ENCODE measurements at places on chromosomes 4 and X. TPM values are rescaled to one million over a fixed set of nuclear protein-coding genes. Genes with fewer than 3 reads are reported as not detected.

The P2RY4 gene
- total RNA-seq, result not detected

The RCHY1 gene
- 30.0 TPM for total RNA-seq

The RHOH gene
- total RNA-seq, result 97.5 TPM

The KIT gene
- total RNA-seq, result not detected

The XAGE1A gene
- total RNA-seq, result not detected

The STK26 gene
- total RNA-seq, result 60.9 TPM

The ANKRD50 gene
- 0.43 TPM for total RNA-seq

DNA sequence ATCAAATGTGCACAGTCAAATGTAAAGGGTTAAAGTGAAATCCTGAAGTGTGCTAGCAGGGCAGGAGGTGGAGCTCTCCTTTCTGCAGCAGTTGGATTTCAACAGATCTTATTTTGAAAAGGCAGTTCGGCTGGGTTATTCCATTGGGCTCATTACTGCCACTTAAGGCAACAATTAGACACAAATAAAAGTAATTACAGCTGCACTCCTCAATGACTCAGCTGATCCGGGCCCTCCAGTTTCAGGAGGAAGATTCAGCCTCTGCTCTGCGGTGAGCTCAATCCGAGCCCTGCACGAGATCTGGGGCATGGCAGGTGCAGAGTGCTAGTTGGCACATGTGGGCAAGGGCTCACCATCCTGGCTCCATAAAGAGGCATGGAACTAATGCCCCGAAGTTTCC is 85.4 kb downstream of the PHKA2 start:
- H3K27ac ChIP-seq, result no peak overlapping the region
- no peaks in the 10 kb centered on the region for H3K27me3 ChIP-seq
- H3K4me3 ChIP-seq, result no peak overlapping the region
- no peaks in the 10 kb centered on the region for H3K4me1 ChIP-seq
- DNase-seq, result no peak
- H3K36me3 ChIP-seq, result no peaks in the 10 kb centered on the region

GRCh38 chr4:182688081-182688480 is 229.1 kb downstream of the DCTD start:
- no peaks in the 10 kb centered on the region for H3K4me1 ChIP-seq
- no peak overlapping the region for H3K4me3 ChIP-seq
- H3K27me3 ChIP-seq, result peaks cover 4% of the 10 kb centered on the region
- H3K27ac ChIP-seq, result no peak overlapping the region
- no peak for DNase-seq

GRCh38 chr4:6576512-6576911 is 1.5 kb downstream of the MAN2B2 start:
- H3K4me3 ChIP-seq, result peak overlapping the region; percentile 78
- DNase-seq, result no peak
- no peaks in the 10 kb centered on the region for H3K27me3 ChIP-seq
- peaks cover 34% of the 10 kb centered on the region for H3K36me3 ChIP-seq
- peaks cover 6% of the 10 kb centered on the region for H3K4me1 ChIP-seq

- H3K4me3 ChIP-seq, result no peak overlapping the region
- no peaks in the 10 kb centered on the region for H3K27me3 ChIP-seq
- DNase-seq, result no peak
- no peaks in the 10 kb centered on the region for H3K36me3 ChIP-seq
These were observed 1513.0 kb downstream of the STIM2 start for GRCh38 chr4:28373601-28374000.

- H3K36me3 ChIP-seq, result no peaks in the 10 kb centered on the region
- no peak for DNase-seq
- no peak overlapping the region for H3K4me3 ChIP-seq
These were observed 96.4 kb upstream of the ARX start for GRCh38 chrX:25112156-25112555.

- H3K36me3 ChIP-seq, result no peaks in the 10 kb centered on the region
- H3K27me3 ChIP-seq, result no peaks in the 10 kb centered on the region
- H3K27ac ChIP-seq, result no peak overlapping the region
- DNase-seq, result no peak
These were observed 404.5 kb downstream of the GBA3 start for GRCh38 chr4:23097251-23097650.

DNA sequence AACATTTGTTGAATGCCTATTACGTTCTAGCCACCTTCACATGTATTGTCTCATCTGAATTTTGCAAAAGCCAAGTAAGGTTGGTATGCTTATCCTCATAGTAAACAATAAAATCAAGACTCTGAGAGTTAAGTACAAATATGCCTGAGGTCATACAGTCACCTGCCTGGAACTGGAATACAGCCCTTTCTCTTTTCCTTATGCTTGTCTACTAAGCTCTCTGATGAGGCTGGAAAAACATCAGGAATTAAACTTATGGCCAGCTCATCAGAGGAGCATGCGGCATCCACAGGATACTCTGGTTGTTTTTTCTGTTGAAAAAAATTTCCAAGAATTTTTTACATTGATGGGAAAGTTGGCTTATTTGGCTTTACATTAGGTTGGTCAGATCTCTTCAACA is 35.5 kb downstream of the NCAPG start:
- no peak overlapping the region for H3K27ac ChIP-seq
- H3K27me3 ChIP-seq, result no peaks in the 10 kb centered on the region
- DNase-seq, result no peak
- H3K4me1 ChIP-seq, result no peaks in the 10 kb centered on the region

GRCh38 chrX:57587062-57587461 is 4.7 kb upstream of the ZXDB start:
- no peaks in the 10 kb centered on the region for H3K36me3 ChIP-seq
- no peak overlapping the region for H3K27ac ChIP-seq
- no peaks in the 10 kb centered on the region for H3K27me3 ChIP-seq
- DNase-seq, result no peak

DNA sequence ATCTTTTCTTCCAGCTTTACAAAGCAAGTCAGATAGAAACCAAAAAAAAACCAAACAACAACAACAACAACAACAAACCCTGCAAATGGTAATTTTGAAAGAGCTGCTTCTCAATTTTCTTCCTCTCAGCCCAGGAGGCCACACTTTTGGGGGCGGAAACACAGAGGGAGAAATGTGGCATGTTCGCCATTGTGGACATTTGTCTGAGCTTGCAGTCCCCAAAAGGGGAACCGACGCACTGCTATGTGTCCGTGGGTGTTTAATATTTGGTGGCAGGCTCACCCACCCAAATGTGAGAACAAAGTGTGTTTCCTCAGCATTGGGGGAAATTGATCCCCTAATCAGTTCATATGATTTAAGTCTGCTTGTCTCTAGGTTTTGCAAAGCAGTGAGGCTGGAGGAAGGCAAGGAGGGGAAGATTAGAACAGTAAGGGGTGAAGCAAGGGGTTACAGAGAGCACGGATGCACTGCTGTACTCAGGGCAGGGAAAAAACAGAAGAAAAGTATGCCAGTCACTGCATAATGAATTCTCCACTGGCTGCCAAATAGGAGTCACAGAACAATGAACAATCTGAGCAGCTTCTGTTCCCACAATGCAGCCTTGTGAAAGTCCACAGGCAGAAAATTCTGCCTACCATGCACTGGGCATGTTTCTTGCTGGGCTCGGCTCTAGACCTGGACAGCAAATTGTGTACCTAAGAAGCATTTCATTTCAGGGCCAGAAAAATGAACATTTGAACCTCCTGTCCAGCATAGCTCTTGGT is 74.7 kb upstream of the GPM6B start:
- no peaks in the 10 kb centered on the region for H3K36me3 ChIP-seq
- H3K4me3 ChIP-seq, result no peak overlapping the region
- DNase-seq, result no peak
- H3K27ac ChIP-seq, result no peak overlapping the region
- H3K4me1 ChIP-seq, result no peaks in the 10 kb centered on the region
- H3K27me3 ChIP-seq, result no peaks in the 10 kb centered on the region

DNA sequence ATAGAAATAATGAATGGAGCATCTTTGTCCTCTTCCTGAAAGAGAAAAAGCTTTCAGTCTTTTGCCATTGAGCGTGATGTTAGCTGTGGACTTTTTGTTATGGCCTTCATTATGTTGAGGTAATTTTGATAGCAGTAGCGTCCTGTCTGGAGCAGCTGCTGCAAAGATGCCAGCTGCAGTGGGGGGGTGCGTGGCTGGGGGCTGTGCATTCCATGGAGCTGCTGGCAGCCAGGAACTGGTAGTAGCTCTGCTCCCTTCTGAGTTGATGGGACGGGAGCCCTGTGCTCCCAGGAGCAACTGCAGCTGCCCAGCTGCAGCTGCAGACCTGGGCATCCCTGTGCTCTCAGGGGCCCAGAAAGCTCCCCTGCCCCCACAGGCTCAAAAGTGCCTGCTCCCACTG is 50.4 kb downstream of the CCDC160 start:
- peaks cover 2% of the 10 kb centered on the region for H3K36me3 ChIP-seq
- no peak for DNase-seq
- no peak overlapping the region for H3K4me3 ChIP-seq
- no peaks in the 10 kb centered on the region for H3K4me1 ChIP-seq
- H3K27ac ChIP-seq, result no peak overlapping the region

GRCh38 chr4:109658871-109659410 is 44.3 kb downstream of the CASP6 start:
- H3K4me3 ChIP-seq, result no peak overlapping the region
- H3K27me3 ChIP-seq, result no peaks in the 10 kb centered on the region
- H3K4me1 ChIP-seq, result peaks cover 32% of the 10 kb centered on the region
- no peak overlapping the region for H3K27ac ChIP-seq
- DNase-seq, result no peak
- H3K36me3 ChIP-seq, result peaks cover 4% of the 10 kb centered on the region

- no peak overlapping the region for H3K4me3 ChIP-seq
- H3K27ac ChIP-seq, result no peak overlapping the region
- no peak for DNase-seq
- no peaks in the 10 kb centered on the region for H3K4me1 ChIP-seq
These were observed 475.6 kb upstream of the FTHL17 start for GRCh38 chrX:31547416-31547815.

DNA sequence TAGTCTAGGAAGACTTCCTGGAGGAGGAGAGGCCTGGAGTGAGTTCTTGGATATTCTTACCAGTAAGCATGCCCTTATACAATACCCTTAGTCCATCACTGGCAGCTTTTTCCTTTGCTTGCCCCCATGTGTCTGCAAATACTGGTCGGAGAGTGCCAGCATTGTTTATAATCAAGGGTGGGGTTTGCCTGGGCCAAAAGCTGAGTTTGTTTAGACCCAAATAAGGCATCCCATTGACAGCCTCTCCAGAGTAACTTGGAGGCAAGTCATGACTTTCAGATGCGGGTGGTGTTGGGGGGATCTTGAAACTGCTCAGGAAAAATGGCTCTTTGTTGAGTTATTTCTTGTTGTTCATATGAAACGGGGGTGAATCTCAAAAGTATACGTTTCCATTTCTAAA is 258.4 kb upstream of the TAPT1 start:
- H3K4me1 ChIP-seq, result no peaks in the 10 kb centered on the region
- H3K4me3 ChIP-seq, result no peak overlapping the region
- no peak for DNase-seq
- H3K27ac ChIP-seq, result no peak overlapping the region

DNA sequence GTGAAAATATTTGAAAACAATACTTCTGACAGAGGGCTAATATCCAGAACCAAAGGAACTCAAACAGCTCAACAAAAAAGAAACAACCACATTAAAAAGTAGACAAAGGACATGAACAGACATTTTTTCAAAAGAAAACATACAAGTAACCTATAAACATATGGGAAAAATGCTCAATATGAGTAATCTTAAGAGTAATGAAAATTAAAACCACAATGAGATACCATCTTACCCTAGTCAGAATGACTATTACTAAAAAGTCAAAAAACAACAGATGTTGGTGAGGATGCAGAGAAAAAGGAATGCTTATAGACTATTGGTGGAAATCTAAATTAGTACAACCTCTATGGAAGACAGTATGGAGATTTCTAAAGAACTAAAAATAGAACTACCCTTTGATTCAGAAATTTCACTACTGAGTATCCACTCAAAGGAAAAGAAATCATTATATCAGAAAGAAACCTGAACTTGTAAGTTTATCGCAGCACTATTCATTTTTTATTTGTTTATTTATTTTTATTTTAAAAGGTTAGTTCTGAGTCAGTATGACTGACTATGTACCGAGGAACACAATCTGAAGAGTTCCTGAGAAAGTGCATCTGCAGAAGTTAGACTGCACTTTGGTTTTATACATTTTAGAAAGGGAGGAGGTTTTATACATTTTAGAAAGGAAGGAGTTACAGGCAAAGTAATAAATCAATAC is 231.3 kb downstream of the INPP4B start:
- no peaks in the 10 kb centered on the region for H3K27me3 ChIP-seq
- peak overlapping the region; percentile 16 for H3K27ac ChIP-seq
- H3K36me3 ChIP-seq, result peaks cover 77% of the 10 kb centered on the region
- H3K4me1 ChIP-seq, result peaks cover 6% of the 10 kb centered on the region
- no peak overlapping the region for H3K4me3 ChIP-seq
- no peak for DNase-seq

DNA sequence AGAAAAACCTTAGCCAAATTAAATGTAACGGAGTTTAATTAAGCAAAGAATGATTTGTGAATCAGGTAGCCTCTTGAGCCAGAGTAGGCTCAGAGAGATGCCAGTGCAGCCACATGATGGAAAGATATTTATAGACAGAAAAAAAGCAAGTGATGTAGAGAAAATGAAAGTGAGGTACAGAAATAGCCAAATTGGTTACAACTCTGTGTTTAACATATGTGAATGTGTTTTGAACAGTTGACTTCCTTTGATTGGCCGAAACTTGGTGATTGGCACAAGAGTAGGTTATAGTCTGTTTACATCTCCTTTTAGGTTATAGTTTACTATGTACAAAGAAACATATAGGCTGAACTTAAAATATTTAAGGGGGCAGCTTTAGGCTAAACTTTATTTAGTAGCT is 459.9 kb upstream of the BOD1L1 start:
- H3K36me3 ChIP-seq, result no peaks in the 10 kb centered on the region
- H3K27ac ChIP-seq, result no peak overlapping the region
- H3K27me3 ChIP-seq, result no peaks in the 10 kb centered on the region
- no peak for DNase-seq
- H3K4me1 ChIP-seq, result no peaks in the 10 kb centered on the region

DNA sequence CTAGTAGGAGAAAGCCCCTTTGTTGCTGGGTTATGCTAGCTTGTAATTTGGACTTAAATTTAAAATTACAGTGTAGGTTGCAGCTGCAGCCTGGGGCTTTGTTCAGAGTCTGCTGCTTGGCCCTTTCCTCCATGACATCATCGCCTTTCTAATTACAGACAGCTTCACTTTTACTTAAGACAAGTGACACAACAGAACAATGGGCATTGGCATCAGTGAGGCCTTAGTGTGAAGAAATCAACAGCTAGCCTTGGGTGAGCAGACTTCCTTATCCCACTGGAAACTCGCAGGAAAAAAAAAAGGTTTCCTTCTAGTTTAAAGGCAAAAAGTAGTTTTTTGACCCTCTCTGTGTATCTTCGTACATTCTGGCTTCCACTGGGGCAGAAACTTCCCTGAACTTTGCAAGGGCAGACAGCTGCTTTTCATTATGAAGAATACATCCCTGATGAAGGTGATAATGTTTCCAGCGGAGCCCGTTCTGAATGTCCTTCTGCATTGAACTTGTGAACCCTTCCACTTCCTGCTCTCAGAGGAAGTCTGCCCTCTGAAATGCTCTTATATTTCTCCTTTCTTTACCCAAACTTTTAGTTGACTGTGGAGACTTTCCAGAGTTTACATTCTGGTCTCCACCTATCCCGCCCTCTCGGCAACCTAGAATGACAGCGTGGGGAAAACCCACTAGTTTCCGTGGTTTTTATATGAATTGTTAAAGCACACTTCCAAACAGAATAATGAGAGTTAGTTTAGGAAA is 123.2 kb upstream of the FAM9C start:
- DNase-seq, result peak; percentile 34
- H3K27ac ChIP-seq, result peak overlapping the region; percentile 65
- no peaks in the 10 kb centered on the region for H3K36me3 ChIP-seq
- no peaks in the 10 kb centered on the region for H3K27me3 ChIP-seq
- peaks cover 19% of the 10 kb centered on the region for H3K4me1 ChIP-seq

Data from activated CD4-positive, alpha-beta memory T cell treated with anti-CD3 and anti-CD28 coated beads for 36 hours (primary cell).